Activated CD8-positive, alpha-beta memory T cell treated with anti-CD3 and anti-CD28 coated beads, Interleukin-2, amount 50 U/mL, for 4 hours (primary cell): ENCODE measurements at places on chromosomes 12 and 14.

GRCh38 chr12:53585448-53586125 lies 40.6 kb downstream of the ATF7 start:
- no peak for DNase-seq

DNA sequence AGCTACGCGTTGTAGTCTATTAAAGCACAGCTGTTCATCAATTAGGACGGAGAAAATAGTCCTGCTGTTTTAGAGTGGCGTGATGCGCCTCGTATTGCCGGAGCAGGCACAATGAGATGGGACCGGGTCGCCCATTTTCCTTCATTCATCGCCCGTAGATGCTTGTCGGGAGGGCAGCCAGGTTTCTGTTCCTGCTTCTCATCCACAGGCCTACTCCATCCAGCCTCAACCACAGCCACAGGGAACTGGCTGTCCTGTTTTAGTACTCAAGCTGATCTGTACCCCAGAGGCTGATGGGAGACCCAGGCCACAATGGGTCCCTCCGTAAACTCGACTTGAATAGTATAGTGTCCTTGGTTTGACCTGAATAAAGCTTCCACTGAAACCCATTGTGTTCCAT lies 264.0 kb downstream of the VRK1 start:
- no peak for DNase-seq

DNA sequence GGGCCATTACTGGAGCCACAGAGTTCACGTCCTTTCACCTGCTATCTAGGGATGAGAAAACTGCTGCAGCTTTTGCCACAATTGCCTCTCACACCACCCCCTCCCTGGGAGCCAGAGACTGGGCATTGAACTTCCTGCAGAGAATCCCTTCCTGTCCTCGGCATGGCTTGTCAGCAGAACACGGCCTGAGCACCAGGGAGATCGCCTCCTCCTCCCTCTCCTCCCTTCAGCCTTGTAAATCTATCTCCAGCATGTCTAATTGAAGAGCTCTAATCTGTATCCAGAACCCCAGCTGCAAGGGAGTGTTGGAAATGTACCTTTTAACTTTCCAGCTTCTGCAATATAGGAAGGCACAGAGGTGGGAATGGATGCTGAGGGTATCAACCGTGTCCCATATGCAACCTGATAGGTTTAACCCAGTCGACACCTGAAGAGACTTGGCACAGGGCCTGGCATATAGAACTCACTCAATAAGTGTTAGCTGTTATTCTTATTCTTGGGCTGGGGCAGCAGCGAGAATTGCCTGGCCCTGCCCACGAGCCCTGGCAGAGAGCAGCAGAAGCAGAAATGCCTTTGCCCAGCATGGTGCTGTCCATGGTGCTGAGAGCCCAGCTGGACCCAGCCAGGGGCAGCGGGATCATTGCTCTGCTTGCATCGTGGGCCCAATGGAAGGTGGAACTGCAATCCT lies 26.8 kb downstream of the TMEM63C start:
- DNase-seq: peak; percentile 47

- DNase-seq: no peak
Observed at GRCh38 chr12:53427905-53428594, 4.4 kb downstream of the AMHR2 start.

DNA sequence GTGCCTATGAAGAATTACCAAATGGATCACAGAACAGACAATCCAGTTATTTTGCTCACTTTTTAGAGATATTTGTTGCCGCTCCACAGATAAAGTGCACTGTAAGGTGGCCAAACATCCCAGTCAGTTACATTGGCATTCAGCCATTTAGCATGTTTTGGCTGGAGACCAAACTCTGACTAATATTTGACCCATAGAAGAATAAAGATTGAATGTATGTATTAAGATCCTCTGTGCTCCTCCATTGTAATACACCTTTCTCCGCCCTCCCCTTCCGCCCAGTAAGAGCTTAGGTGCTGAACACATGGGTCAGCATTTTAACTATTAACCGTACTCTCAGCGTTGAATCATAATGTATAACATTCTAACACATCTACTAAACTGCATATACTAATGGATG lies 163.4 kb downstream of the ANO6 start:
- no peak for DNase-seq
